ENCODE measurements at places on chromosomes 6 and 20.

DNA sequence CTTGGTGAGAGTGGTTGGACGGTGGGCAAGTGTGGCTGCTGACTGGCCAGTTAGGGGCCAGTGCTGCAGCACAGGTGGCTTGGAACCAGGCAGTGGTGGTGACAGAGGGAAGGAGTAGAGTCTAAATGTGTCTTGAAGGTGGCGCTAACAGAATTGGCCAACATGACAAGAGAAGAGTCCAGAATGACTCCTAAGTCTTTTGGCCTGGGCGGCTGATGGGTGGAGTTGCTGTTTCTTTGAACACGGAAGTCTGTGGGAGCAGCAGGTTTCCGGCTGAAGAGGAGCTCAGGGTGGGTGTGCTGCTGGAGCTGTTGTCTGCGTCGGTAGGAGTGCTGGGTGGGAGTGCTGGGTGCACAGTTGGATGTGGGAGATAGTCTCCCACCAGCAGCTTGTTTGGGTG lies 10.1 kb downstream of the LSM14B start:
- DNase-seq = no peak

- DNase-seq = no peak
These were observed 51.7 kb downstream of the PCNA start for GRCh38 chr20:5067877-5068645.

DNA sequence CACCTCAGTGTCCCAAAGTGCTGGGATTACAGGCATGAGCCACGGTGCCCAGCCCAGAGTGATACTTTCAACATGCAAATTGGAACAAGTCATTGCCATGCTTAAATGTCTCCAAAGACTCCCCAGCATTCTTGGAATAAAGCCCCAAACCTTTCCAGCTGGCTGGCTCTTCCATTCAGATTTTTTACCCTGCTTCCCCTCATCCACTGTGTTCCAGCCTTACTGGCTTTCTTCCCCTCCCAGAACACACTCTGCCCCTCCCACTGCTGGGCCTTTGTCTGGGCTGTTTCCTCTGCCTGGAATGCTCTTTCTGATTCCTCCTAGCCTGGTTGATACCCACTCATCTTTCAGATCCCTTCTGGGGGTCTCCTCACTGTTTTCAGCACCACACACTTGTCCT lies 40.1 kb upstream of the NNAT start:
- no peak for DNase-seq

GRCh38 chr6:10875026-10875425 lies 6.8 kb downstream of the GCM2 start:
- no peak for DNase-seq

DNA sequence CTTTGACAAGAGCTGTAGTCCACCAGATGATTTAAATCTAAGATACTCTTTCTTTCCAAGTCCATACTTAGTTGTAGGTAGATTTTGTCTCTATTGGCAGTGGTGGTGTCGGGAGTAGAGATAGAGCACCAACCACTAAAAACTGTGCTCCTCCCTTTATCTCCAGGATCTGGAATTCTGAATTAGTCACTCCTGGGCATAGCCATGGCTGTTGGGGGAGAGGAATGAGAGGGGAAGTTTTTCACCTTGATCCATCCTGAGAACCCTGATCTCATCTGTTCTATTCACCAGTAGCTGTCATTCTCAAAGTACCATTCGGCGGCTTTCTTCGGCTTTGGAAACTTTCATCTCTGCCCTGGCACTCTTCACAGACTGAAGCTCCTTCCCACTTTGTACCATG lies 35.6 kb upstream of the NKX2-4 start:
- no peak for DNase-seq

- no peak for DNase-seq
These were observed 204.6 kb downstream of the CBLN4 start for GRCh38 chr20:55800552-55801245.

- no peak for DNase-seq
These were observed 8.6 kb downstream of the ADAT2 start for GRCh38 chr6:143441680-143442545.

DNA sequence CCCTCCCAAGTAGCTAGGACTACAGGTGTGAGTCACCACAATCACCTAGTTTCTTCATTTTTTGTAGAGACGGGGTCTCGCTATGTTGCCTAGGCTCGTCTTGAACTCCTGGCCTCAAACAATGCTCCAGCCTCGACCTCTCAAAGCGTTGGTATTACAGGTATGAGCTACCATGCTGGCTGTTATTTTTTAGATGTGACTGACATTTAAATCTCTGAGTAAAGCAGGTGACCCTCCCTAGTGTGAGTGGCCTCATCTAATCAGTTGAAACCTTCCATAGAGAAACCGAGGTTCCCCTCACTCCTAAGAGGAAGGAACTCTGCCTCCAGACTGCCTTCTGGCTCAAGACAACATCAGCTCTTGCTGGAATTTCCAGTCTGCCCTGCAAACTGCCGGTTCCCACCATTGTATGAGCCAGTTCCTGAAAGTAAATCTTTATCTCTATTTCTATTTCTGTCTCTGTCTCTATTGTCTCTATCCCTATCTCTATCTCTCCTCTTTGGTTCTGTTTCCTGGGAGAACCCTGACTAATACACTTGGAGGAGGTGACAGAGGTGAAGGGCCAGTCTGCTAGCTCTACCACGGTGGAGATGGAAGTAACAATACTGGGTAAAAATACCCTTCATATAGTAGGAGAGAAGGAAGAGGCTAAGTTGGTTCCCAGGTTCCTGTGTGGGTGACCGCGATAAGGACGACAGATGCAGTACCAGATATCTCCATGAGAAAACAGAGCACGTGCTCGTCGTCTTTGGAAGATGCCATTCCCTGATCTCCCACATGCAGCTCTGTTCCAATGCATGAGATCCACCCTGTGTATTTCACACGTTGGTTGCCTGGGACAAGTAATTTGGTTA lies 81.0 kb downstream of the MYB start:
- DNase-seq = no peak

DNA sequence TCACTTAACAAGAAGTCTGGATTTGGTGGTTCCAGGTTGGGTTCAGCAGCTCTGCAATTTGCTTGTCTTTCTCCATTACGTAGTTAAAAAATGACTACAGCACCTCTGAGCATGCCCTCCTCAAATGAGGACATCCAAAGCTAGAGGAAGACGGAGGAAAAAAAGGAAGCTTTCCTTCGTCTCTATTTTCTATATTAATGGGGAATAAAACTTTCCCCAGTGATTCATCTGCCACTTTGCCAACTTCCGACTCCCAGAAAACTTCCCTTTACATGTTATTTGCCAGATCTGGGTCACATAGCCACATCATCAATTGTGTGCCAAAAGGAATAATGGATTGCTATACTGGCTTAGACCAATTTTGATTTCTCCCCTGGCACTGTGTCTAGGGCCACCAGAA lies 69.5 kb downstream of the ZFAND3 start:
- DNase-seq = no peak

- DNase-seq = no peak
These were observed 68.3 kb downstream of the AFG1L start for GRCh38 chr6:108363113-108363512.

GRCh38 chr6:30836431-30836866 lies 47.9 kb upstream of the DDR1 start:
- no peak for DNase-seq

DNA sequence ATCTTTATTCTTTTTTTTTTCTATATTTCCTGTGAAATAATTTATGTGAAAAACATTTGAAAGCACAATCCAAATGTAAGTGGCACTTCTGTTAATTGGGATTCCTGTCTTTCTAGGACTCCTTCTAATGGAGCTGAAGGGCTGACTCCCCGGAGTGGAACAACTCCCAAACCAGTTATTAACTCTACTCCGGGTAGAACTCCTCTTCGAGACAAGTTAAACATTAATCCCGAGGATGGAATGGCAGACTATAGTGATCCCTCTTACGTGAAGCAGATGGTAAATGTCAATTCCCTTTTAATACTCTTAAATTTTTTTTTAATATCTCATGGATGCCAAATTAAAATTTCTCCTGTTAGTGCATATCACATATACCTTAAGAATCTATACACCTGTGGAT lies 35.0 kb downstream of the CDC5L start:
- DNase-seq = no peak

- no peak for DNase-seq
These were observed 1.3 kb downstream of the DAAM2 start for GRCh38 chr6:39793516-39793915.

DNA sequence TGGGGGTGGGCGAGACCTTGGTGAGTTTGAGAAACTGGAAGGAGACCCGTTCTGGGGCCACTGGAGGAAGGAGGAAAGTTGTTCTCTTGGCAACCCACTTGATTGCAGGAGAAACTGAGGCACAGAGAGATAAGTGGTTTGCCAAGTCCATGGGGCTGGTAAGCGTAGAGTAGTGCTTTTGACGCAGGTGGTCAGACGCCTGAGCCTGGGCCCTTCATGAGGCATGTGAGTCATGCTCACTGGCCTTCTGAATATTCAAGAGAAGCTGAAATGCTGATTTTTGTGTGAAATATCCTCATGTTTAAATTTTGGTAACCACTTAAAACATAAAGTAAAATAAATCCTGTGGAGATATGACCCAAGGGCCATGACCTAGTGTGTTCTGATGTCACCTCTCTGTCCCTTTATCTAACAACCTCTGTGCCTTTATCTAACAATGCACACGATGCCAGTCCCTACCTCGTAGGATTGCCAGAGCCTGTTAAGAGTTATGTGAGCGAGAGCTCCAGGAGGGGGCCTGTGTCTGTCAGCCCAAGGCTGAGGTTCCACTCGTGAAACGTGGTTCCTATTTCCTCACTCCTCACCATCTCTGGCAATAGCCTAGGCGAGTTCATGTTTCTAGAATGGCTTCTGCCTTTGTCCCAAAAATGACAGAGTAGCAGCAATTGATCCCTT lies 32.8 kb upstream of the PMEPA1 start:
- DNase-seq = no peak

DNA sequence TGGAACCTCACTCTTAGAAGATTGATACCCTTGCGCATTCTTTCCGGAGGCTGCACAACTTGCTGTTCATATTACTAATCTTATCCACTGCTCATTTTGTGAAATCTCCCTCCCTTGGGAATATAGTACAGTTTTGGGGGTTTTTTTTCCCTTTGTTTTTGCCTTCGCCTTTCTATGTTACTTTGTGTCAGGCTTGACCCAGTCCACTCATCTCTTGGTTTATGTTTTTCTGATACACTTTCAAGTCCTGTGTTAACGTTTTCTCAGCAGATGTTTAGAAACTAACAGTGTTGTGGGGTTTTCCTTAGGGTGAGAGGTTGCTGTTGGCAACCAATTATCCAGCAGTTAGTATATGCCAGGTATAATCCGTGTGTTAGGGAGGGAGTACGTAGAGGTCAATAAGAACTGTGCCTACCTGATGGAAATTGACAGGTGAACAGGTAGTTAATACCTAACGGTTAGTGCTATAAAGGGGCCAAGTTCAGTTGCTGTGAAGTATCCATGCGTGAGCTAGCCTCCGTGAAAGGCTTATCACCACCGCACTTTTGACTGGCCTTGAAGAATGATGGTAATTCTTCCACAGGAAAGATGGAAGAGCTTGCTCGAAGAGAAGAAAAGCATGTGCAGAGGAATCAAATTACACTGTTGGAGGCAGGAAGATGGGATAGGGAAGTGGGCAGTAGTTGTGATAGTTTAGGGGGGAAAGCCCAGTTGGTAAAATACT lies 1.4 kb downstream of the NFYA start:
- DNase-seq = no peak

GRCh38 chr6:164763788-164764187 lies 545.6 kb downstream of the C6orf118 start:
- DNase-seq = no peak

Measured in NCI-H1694 (cell line).